Inflammatory macrophage (primary cell): ENCODE measurements at places on chromosomes 11 and 22.

DNA sequence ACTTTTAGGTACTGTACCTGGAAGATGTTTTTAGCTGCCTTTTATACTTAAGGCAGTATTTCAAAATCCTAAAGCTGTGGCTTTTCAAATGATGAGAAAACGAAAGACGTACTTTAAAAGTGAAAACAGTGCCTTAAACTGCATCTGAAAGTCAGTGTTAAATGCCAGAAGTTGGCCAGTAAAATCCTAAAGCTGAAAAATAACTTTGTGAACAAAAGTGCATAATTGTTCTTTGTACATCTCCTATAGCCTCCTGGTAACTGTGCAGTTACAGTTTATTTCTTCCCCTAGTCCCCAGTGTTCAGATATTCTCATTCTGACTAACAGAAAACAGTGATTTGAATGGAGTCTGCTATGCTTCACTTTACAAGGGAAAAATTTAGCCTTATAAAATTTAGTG, 6.8 kb downstream of the EED start:
- DNase-seq, result no peak

GRCh38 chr11:84247926-84248325, 961.8 kb upstream of the CCDC90B start:
- no peak for DNase-seq

GRCh38 chr11:65851083-65851579, 6.8 kb downstream of the CFL1 start:
- DNase-seq, result peak; percentile 40

- DNase-seq, result no peak
Measured at GRCh38 chr11:121769191-121769590, 316.4 kb upstream of the SORL1-AS1 start.

- no peak for DNase-seq
Measured at GRCh38 chr22:47805394-47805935, 1043.0 kb downstream of the TBC1D22A start.

- DNase-seq, result no peak
Measured at GRCh38 chr11:121611242-121611641, 158.5 kb upstream of the SORL1-AS1 start.

GRCh38 chr11:63489879-63490278, 1.1 kb downstream of the PLAAT5 start:
- DNase-seq, result no peak

- no peak for DNase-seq
Measured at GRCh38 chr11:64817476-64817875, 7.1 kb upstream of the MEN1 start.

- no peak for DNase-seq
Measured at GRCh38 chr11:131311776-131312514, 58.5 kb upstream of the NTM start.

DNA sequence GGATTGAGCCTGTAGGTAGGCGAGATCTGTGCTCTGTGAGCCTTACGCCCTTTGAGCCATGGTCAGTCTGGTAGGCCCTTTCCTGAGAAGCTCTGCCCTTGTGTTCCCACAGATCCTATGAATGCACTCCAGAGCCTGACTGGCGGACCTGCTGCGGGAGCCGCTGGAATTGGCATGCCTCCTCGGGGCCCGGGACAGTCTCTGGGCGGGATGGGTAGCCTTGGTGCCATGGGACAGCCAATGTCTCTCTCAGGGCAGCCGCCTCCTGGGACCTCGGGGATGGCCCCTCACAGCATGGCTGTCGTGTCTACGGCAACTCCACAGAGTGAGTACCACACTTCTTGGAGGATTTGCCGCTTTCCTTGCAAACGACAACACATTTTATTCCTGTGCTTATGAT, 47.4 kb downstream of the MED15 start:
- DNase-seq, result no peak
